ENCODE measurements at places on chromosomes 4 and X. TPM values are rescaled to one million over a fixed set of nuclear protein-coding genes. Genes with fewer than 3 reads are reported as not detected.
A peak's percentile ranks its signal among the peaks of the same experiment; 100 is the strongest.

MAGEA2 gene
- total RNA-seq, result not detected

RNF4 gene
- 33.9 TPM for total RNA-seq

GRCh38 chrX:124256216-124256615 is 76.2 kb upstream of the TEX13D start:
- H3K36me3 ChIP-seq, result no peaks in the 10 kb centered on the region
- no peaks in the 10 kb centered on the region for H3K27me3 ChIP-seq
- no peaks in the 10 kb centered on the region for H3K4me1 ChIP-seq
- H3K27ac ChIP-seq, result no peak overlapping the region

- H3K27ac ChIP-seq, result no peak overlapping the region
- H3K36me3 ChIP-seq, result no peaks in the 10 kb centered on the region
- no peaks in the 10 kb centered on the region for H3K27me3 ChIP-seq
- no peak for DNase-seq
Measured at GRCh38 chr4:136036744-136037143, 1495.5 kb downstream of the PCDH18 start.

DNA sequence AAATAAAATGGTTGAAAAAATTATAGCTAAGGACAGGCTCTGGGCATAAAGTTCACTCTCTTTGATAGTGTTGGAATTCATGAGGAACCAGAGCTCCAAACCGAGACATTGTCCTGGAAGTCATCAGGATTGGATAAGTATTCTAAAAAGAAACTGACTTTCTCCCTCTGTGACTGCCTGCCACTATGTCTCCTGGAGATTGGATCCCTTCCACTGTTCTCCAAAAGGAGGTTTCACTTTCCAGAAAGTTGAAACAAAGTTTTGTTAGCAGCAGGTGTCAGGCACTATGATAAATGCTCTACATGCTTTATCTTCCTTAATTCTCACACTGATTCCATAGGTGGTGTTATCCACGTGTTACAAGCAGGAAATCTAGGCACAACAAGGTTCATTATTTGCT is 16.8 kb downstream of the BANK1 start:
- H3K4me3 ChIP-seq, result no peak overlapping the region
- no peaks in the 10 kb centered on the region for H3K36me3 ChIP-seq
- H3K4me1 ChIP-seq, result no peaks in the 10 kb centered on the region
- H3K27me3 ChIP-seq, result no peaks in the 10 kb centered on the region
- H3K27ac ChIP-seq, result no peak overlapping the region
- DNase-seq, result no peak

DNA sequence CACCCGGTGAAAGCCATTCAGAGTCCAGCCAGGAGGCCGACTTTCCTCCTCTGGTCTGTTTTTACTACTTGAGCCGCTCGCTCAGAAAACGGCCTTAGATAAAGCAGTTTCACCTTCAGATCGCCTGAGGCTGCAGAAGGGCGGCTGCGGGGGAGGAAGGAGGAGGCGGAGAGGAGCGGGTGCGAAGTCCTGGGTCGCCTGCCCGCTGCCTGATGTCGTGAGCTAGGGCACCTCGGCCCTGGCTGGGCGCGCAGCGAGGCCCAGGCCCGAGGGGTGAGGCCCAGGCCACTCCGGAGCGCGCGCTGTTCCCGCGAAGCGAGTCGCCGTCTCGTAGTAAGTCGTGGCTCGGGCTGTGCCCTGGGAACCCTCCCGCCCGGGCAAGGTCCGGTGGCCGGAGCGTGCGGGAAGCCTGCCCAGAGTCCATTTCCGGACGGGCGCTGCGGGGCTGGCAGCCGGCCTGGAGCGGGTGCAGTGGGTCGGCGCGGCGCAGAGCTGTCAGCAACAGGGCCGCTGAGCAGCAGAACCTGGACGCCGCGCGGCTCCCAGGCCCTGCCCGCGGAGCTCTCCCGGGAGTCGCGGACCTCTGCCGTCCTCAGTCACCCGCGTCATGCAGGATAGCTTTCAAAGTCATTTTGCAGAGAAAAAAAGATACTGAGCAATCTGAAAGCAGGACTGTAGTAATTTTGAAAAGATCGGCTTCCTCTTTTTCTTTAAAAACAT is 18.6 kb downstream of the TRIM2 start:
- DNase-seq, result peak; percentile 55
- H3K27me3 ChIP-seq, result no peaks in the 10 kb centered on the region
- H3K36me3 ChIP-seq, result no peaks in the 10 kb centered on the region
- H3K4me3 ChIP-seq, result peak overlapping the region; percentile 52
- H3K27ac ChIP-seq, result peak overlapping the region; percentile 87

DNA sequence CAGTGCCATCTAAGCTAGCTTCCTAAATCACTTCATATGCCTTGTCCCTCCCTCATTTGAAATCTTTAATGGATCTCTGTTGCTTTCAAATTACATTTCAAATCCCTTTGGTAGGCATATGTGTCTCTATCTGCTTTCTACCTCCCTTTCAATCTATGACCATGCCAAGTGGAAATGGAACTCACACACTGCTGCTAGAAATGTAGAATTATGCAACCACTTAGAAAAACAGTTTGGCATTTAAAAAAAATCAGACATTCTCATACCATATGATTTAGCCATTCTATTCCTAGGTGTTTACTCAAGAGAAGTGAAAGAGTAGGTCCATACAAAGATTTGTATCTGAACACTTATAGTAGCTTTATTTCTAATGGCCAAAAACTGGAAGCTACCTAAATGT is 413.5 kb upstream of the INTU start:
- no peak overlapping the region for H3K4me3 ChIP-seq
- H3K4me1 ChIP-seq, result no peaks in the 10 kb centered on the region
- H3K36me3 ChIP-seq, result no peaks in the 10 kb centered on the region
- no peak overlapping the region for H3K27ac ChIP-seq
- no peak for DNase-seq

DNA sequence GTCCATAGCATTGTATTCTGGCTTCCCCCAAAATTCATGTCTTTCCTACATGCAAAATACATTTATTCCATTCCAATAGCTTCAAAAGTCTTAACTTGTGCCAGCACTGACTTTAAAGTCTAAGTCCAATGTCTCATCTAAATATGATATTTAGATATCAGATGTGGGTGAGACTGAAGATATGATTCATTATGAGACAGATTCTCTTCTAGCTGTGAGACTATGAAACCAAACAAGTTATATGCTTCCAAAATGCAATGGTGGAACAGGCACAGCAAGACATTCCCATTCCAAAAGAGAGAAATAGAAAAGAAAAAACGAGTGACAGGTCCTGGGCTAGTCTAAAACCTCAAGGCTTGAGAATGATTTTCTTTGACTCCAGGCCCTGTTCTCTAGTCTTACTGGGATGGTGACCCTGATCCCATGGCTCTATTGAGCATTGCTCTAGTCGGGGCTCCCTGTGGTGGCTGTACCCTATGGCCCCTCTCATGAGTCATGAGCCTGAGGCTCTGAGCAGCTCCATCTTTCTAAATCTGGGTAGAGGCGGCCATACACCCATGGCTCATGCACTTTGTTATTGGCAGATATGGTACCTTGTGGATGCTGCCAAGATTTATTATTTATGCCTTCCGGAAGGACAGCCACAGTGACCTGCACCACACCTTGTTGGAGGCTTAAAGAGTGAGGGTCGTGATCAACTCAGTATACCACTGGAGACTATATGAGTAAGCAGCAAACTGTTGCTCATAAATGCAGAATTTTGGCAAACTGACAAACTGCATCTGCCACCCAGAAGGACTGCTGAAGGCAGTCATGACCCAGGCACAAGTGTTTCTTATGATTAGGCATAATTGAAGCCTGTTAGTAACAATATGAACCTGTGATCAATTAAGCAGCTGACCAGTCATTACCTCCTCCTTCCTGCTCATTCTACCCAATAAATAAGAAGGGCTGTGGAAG is 38.5 kb upstream of the BOD1L1 start:
- H3K27ac ChIP-seq, result no peak overlapping the region
- no peak for DNase-seq
- no peaks in the 10 kb centered on the region for H3K36me3 ChIP-seq
- no peak overlapping the region for H3K4me3 ChIP-seq
- no peaks in the 10 kb centered on the region for H3K27me3 ChIP-seq
